ENCODE measurements at places on chromosomes 11 and 22.

GRCh38 chr11:123161376-123162030 is 33.5 kb downstream of the CLMP start:
- DNase-seq: no peak

DNA sequence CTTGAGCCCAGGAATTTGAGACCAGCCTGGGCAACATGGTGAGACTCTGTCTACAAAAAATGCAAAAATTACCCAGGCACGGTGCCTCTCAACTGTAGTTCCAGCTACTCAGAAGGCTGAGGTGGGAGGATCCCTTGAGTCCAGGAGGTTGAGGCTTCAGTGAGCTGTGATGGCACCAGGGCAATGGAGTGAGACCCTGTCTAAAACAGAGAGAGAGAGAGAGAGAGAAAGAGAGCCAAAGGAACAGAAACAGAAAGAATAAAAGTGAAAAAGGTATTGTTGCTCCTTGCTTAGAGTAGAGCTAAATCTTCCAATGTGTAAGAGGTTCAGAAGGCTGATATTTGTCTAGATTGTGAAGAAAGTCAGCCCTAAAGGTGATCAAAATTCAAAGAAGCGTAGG is 8.9 kb upstream of the ETS1 start:
- no peak for DNase-seq

DNA sequence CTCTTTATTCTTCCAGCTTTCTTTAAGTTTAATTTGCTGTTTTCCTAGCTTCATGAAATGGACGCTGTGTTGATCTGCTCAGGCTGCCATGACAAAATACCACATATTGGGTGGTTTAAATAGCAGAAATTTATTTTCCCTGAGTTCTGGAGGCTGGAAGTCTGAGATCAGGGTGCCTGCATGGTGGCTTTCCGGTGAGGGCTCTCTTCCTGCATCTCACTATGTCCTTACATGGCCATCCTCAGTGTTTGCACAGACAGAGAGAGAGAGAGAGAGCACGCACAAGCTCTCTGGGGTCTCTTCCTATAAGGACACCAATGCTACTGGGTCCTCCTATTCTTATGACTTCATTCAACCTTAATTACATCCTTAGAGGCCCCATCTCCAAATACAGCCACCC is 28.7 kb downstream of the MCAM start:
- DNase-seq: no peak

GRCh38 chr22:39859903-39860588 is 33.5 kb downstream of the ENTHD1 start:
- no peak for DNase-seq

DNA sequence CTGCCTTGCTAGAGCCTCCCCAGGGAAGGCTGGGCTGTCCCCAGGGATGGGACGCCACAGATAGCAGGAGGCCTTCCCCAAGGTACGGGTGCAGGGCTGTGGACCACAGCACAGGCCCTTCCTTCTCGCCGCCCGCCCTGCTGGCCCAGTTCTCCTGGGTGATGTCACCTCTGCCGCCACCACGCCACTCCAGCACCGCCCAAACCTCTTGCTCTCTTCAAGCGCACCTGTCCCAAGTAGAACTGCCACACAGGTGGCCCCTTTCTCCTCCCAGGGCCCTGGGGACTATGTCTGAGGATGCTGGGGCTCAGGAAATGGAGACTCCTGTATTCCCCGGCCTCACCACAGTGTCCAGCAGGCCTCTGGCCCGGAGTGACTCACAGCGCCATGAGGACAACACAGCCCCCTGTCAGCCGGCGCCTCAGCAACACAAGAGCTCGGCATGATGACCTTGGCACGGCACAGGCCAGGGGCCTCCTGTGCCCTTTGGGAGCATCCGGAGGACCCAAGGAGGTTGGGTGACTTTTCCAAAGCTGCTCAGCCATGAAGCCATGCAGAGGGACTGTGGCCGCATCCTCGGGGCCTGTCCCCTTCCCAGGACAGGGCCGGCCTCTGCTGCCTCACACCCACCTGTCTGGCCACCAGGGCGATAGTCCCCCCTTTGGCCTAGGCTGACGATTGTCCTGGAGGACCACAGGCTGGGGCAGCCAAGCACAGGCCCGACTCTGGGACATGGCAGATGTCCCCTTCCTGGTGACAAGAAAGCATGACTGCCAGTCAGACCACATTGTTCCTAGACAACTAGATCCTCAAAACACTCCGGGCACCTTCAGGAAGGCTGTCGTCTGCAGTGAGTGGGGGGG is 1023.5 kb downstream of the BRD1 start:
- DNase-seq: peak; percentile 5

DNA sequence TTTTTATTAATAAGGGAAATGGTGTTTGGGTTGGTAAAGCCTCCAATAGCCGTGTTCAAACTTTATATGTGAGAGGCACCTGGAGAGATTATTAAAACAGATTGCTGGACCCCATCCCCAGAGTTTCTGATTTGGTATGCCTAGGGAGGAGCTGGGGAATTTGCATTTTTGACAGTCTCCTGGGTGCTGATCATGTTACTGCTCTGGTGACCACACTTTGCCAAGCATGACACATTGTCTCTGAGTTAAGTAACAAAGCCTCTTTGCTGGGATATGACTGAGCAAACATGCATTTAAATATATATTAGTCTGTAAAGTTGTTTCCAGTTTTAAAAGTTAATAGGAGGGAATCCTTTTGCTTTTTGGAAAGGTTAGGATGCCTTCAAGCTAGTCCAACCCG is 140.4 kb downstream of the NAV2 start:
- DNase-seq: no peak

GRCh38 chr11:130908770-130909625 is 7.3 kb downstream of the SNX19 start:
- DNase-seq: no peak

DNA sequence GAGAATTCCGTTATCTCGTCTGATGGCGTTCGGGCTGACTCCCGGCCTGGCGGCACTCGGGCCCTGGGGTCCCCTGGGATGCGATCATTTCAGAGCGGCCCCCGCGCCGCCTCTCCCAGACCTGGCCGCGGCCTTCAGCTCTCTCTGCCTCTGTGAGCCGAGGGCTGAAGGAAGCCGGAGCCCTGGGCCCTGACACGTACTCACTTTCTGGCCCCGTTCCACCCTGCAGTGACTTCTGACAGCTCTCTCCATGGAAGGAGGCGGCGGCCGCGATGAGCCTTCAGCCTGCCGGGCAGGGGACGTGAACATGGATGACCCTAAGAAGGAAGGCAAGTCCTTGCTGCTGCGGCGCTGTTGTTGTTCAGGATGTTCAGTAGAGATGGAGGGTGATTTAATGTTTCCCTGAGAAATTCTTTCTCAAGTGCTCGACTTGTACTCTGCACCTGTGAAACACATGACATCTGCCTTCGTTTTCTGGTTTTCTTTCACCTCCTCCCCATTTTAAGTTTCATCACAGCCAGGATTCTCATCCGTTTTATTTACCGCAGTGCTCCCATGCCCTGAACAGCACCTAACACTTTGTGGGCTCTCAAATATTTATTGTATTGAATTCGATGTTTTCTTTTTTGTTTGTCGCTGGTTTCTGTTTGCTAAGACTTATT is 612 bp downstream of the GTSE1 start:
- no peak for DNase-seq

DNA sequence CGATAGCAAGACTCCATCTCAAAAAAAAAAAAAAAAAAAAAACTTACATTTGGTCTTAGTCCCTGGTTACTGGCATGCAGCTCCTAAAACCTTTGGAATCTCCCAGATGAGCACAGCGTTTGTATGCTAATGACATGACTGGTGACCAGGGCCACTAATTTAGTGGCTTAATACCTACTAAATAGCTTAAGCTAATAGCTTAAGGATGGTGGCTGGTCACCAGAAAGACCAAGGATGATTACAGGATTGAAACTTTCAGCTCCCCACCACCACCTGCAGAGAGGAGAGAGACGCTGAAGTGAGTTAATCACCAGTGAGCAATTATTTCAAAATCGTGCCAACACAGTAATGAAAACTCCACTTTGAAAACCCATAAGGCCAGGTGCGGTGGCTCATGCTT is 37.1 kb downstream of the DENND5A start:
- DNase-seq: no peak

- DNase-seq: no peak
Measured at GRCh38 chr11:112113539-112114457, 27.1 kb downstream of the SDHD start.

DNA sequence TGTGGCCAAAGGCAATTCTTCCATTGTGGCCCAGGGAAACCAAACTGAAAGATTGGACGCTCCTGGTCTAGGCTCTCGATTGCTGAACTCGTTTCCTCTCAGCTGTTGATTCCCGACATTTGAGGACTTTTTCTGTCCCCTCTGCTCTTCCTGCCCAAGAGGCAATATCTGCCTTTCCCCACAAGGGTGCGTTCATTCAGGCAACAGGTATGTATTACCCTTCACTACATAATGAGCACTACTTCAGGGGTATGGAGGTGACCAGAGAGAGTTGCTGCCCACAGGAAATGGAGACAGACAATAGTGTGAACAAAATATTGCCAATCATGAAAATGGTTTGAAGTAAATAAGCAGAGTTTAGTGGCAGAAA is 8.2 kb downstream of the PTH start:
- no peak for DNase-seq

DNA sequence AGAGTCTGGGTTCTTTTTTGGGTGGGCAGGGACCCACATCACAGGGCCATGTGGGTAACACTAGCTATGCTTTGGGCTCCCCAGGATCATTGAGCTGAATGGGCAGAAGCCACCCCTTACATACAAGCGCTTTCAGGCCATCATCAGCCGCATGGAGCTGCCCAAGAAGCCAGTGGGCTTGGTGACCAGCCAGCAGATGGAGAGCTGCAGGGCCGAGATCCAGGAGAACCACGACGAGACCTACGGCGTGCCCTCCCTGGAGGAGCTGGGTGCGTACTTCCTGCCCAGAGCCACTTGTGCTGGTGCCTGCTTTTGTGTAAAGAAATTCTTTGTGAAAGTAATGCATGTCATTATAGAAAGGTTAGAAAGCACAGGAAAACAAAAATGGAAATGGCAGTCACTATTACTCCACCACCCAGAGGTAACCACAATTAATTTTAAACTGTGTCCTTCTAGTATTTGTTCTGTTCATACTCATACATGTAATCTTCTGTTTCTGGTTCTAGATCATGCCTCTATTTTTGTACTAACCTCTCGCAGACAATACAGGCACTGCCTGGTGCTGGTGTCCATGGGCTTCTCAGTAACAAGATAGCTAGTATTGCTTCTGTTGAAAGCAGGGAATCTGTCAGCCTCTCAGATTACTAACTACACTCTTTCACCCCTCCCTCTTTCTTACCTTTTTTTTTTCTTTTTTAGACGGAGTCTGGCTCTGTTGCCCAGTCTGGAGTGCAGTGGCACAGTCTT is 13.7 kb downstream of the CRY2 start:
- no peak for DNase-seq

- no peak for DNase-seq
Measured at GRCh38 chr11:73249853-73250783, 22.0 kb upstream of the P2RY6 start.

- DNase-seq: no peak
Measured at GRCh38 chr11:6991227-6991626, 28.9 kb downstream of the ZNF214 start.
